H4 (cell line): ENCODE measurements at places on chromosomes 6 and 20. TPM values are rescaled to one million over a fixed set of nuclear protein-coding genes. Genes with fewer than 3 reads are reported as not detected.

DNA sequence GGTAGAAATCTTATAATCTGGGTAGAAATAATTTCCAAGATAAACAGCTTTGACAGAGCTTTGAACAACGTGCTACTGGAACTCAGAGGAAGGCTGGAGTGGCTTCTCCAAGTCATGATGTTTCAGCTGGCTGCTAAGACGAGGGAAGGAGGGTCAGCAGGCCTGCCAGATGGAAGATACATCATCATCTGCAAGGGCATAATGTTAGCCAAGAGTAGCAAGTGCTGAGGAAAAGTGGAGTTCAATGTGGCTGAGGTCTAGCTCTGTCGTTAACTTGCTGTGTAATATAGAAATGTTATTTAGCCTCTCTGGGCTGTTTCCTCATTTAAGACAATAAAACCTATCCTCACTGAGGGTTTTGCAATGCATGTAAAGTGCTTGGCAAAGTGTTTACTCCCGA is 35.1 kb downstream of the RGS17 start:
- no peak for DNase-seq

The CNR1 gene
- total RNA-seq, result 0.74 and 0.87 TPM in 2 replicates

The LY6G6C gene
- not detected in 2 replicates for total RNA-seq

DNA sequence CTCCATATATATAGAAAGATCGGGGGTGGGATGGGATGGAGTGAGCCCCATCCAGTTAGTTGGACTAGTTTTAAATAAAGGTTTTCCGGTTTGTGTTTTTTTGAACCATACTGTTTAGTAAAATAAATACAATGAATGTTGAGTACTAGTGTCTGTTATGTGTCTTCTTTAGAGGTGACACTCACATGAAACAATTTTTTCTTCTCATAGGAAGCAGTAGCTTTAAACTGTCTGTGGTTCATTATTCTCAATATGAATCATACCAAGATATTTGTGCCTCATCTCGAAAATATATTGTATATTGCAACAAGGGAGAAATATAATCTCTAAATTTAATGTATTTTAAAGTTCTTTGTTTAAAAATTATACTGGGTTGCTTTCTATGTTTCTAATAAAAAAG is 33.4 kb downstream of the HSF2 start:
- DNase-seq, result no peak

The MOXD1 gene
- 2.4 and 11.1 TPM in 2 replicates for total RNA-seq

- no peak for DNase-seq
Measured at GRCh38 chr6:73832313-73832712, 136.3 kb downstream of the CD109 start.

- no peak for DNase-seq
Measured at GRCh38 chr6:32840604-32841246, 2.2 kb upstream of the TAP2 start.

GRCh38 chr6:158706369-158706982 is 56.6 kb downstream of the SYTL3 start:
- peak; percentile 37 for DNase-seq

GRCh38 chr6:167996424-167997199 is 859 bp upstream of the KIF25 start:
- no peak for DNase-seq

The MUCL3 gene
- total RNA-seq, result not detected in 2 replicates

The SRC gene
- 7.2 and 7.6 TPM in 2 replicates for total RNA-seq

The GTSF1L gene
- total RNA-seq, result not detected in 2 replicates

DNA sequence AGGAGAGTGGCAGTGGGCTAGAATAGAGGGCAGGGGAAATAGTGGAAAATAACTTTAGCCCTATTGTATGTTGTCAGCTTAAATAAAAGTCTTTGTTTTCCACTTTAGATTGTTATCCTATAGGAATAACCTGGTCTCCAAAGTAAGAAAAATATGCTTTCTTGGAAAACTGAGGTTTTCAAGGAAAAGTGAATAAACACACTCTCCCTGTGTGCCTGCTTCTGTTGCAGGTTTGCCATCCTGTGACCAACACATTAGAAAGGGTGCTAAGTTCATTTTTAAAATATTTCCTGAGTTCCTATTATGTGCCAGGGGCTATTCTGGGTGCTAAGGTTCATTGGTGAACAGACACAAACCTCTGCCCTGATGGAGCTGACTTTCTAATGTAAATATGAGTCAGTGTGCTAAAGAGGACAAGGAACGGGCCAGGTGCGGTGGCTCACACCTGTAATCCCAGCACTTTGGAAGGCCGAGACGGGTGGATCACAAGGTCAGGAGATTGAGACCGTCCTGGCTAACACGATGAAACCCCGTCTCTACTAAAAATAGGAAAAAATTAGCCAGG is 23.5 kb downstream of the BICRAL start:
- DNase-seq, result no peak

DNA sequence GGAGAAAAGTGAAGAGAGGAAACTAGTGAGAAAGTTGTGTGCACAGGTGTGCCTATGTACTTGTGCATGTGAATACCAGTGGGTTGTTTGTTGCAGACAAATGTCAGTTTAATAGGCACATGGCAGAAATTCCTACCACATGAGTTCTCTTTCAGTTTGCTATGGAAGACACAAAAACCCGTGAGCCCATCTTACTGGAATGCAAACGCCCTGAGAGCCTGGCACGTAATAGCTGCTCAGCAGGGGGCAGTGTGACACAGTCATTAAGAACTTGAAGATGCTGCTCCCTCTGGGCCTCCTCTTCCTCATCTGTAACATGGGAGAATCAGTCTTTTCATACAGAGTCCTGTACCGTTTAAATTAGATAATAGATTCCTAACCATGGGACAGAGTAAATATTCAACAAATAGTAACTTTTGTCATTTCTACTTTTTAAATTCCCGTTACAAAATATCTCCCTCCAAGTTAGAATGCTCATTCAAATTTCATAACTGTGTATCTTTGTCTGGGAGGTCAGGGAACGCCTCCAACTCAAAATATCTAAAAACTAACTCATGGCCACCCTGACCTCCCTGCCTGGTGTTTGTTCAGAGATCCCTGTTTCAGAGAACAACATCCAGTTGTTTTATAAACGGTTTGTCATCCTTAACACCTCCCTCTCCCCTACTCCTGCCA is 802.9 kb downstream of the MAFB start:
- peak; percentile 3 for DNase-seq

DNA sequence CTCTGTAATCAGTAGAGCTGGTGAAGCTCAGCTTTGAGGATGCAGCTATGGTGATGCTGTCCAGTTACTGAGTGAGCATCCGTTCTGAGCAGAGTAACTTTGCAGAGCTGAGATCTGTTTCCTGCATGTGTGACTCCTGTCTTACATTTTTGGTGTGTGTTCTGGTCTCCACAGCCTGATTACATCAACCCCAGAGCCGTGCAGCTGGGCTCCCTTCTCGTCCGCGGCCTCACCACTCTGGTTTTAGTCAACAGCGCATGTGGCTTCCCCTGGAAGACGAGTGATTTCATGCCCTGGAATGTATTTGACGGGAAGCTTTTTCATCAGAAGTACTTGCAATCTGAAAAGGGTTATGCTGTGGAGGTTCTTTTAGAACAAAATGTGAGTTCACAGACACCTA is 81.6 kb downstream of the FAM120B start:
- DNase-seq, result no peak

- no peak for DNase-seq
Measured at GRCh38 chr6:105677671-105678475, 275.0 kb upstream of the PREP start.

The TULP1 gene
- not detected in 2 replicates for total RNA-seq

- DNase-seq, result no peak
Measured at GRCh38 chr6:35208419-35208818, 5.3 kb upstream of the SCUBE3 start.

DNA sequence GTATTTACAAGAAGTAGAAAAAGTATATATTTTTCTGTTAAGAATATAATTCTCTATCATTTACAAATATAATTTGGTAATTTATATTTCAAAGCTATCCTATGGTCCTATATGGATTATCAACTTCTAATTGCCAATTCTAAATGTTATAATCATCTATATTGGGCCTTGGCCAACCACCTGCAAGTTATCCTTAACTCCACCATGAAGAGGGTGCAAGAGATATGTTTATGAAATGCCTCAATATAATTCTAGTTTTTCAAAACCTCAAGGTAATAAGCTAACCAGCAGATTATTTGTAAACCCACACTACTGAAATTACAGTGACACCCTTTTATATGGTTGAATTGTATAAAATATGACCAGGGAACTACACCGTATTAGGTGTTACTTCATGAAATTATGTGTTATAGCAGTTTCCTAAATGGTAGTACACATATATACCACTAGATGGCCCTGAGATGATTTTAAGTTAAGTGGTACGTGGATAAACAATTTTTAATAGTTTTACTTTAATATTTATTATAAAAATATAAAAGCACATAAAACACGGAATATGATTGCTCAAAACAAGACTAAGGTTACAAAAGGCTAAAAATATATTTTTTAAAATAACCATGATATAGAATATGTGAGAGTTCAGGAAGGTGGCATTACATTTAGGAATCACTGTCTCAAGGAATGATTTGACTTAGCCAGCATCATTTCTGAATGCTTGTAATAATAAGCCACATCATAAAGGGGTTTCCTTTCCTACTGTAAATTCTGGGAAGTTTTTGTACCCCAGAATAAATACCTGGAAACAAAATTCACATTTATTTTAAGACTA is 9.8 kb upstream of the PNISR start:
- DNase-seq, result no peak

GRCh38 chr6:166333172-166333995 is 9.0 kb downstream of the SFT2D1 start:
- DNase-seq, result no peak

The GSTA4 gene
- 14.9 and 19.2 TPM in 2 replicates for total RNA-seq
